ENCODE measurements at places on chromosomes 11 and 22.
A peak's percentile ranks its signal among the peaks of the same experiment; 100 is the strongest.

DNA sequence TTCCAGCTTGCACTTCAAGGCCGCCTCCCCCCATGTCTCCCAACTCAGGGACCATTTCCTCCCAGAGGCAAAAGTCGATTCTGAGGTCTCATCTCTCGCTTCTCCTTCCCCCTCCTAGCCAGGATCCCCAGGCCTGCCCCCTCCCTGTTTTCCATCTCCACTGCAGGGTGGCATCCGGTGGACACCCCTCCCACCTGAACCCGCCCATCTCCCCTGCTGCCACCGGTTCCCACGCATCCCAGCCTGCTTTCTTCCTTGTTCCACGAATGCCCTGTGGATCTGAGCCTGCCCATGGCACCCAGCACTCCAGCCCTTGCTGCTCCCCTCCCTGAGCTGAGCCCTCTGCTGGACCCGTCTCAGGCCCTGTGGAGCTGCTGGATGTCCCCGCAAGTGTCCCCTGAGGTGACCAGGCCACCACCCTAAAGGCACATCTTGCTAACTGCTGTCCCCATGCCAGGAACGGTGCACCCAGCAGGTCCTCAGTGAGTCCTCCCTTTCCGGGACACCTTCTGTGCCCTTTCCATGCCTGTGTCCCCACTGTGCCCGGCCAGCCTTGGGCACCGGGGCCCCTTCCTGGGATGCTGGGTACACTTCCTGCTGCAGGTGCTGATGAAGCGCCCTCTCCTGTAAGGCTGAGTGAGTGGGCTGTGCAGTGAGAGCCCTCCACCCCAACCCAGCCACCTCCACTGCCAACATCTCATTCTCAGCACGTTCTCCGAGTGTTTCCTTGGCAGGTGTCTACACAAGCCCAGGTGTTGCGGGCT is 936 bp downstream of the IL17REL start:
- DNase-seq: no peak

- DNase-seq: no peak
These were observed 74.9 kb downstream of the DEPDC5 start for GRCh38 chr22:31828739-31829138.

DNA sequence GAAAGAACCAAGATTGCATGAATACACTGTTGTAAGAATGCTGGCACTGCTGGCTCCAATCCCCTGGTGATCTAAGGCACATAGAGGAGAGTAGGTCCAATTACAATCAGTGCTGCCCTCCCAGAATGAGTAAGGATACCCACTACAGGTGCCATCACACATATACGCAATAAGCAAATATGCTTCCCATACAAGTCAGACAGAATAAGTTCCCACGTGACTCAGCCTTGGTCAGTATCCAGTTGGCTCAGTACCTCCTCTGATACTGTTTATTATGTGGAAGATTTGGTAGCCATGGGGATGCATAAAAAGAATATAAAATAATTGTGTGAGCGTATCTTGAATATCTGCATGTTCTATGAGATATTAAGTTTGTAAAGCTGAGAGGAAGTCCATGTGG is 8.9 kb upstream of the OR2D3 start:
- no peak for DNase-seq

GRCh38 chr11:45484326-45484883 is 181.0 kb downstream of the CHST1 start:
- no peak for DNase-seq

GRCh38 chr11:44065161-44065661 is 859 bp upstream of the ACCS start:
- DNase-seq: no peak

DNA sequence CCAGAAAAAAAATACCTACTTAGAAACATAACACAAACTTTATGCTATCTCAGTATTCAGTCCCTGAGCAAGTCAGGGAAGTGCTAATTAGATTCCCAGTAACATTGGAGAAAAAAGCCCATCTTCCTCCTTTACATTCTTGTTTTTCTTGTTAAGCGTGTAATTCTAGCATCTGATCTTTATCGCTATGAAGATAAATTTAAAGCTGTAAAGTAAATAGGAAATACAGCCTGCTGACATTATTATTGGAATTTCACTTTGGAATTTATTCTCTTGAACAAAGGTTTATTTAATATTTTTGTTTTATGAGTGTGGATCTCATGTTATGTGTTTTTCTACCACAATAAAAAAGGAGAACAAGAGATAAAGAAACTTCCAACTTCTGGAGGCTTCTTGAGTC is 13.9 kb downstream of the ALKBH3 start:
- DNase-seq: no peak

DNA sequence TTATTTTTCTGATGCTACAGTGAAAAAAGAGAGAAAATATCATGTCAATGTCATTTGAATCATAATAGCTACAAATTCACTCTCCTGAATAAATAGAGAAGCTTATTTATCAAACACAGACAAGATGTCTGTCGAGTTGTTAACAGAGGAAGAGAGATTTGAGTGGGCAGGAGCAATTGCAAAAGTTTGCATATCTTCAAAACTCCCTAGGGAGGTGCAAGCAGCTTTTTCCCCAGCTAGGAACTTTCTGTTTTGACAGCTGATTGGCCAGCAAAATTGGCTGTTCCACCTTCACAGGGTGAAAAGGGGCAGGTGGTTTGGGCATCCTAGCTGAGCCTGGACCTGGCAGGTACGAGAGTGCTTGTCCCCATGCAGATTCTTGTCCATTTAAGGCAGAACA is 98.2 kb downstream of the NTM start:
- no peak for DNase-seq

DNA sequence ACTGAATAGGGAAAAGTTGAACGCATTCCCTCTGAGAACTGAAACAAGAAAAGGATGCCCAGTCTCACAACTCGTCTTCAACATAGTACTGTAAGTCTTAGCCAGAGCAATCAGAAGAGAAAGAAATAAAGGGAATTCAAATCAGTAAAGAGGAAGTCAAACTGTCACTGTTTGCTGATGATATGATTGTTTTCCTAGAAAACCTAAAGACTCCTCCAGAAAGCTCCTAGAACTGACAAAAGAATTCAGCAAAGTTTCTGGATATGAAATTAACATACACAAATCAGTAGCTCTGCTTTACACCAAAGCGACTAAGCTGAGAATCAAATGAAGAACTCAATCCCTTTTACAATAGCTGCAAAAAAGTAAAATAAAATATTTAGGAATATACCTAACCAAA is 471.2 kb upstream of the CNTN5 start:
- no peak for DNase-seq

DNA sequence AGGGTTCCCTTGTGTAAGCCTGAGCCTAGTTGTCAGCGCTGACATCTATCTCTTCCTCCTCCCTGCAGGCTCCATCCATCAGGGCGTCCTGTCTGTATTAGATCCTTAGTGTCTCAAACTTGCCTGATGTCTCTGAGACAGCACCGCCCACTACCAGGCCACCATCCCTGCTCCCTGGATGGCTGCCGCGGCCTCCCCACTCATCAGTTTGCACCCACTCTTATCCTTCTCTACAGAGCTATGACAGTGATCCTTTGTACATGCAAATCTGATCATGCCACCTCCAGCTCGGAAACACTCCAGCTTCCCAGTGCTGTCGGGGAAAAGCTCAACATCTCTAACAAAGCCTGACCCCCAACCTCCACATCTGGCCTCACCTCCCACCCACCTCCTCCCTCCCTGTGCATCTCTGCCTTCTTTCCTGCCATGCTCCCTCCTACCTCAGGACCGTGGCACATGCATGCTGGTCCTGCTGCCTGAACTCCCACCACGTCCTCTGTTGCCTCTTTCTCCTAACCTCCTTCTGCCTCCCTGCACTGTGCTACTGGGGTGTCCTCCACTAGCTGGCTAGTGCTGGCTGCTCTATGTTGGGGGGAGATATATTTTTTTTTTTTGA is 61.6 kb upstream of the EIF3D start:
- DNase-seq: no peak

DNA sequence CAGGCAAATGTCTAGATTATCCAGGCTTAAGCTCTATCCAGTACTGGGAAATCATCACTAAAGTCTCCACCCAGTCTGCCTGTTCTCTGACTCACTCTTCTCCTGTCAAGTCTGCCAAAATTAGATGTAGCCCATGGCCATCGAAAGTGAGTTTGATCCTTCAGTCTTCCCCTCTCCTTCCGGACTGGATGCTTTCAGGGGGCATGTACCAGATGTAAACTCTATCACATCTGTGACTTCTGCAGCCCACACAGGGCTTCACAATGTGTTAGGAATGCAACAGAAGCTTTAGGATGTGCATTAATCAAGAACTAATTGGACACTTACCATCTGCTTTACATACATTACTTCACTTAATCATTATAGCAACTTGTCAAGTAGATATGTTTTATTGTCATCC is 12.3 kb downstream of the ME3 start:
- no peak for DNase-seq

DNA sequence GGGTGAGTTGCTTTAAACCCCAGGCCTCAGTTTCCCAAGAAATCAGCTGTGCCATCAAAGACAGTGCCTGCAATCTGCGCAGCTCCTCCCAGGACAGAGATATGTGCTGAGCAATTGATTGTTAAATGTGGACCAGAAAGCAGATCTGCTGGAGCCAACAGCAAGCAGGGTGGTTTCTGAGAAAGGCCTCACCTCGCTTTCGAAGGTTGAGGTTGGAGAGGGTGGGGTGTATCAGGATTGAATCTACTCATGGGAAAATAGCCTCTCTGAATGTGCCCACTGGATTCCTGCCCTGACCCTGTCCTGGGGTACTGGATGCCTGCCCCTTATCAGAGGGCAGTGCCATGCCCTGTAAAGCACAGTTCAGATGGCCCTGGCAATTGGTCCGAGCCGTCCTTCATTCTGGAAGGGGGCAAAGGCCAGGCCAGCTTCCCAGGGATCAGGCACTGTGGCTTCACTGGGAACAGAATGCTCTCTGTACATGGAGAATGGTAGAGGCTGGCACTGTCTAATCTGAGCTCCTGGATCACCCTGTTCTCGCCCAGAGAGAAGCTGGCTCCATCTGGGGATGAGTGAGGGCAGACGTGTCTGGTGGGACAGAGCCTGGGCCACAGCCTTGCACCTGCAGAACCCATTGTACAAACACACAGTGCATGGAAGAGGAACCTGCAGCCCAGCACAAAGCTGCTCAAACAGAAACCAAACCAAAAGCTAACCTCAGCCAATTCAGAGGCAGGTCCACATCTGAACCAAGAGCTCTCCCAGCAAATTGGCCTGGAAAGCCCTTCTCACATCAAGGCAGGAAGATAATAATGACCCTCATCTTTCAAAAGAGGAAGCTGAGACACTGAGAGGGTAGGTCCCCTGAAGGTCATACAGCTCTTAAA is 15.2 kb downstream of the DHCR7 start:
- no peak for DNase-seq

DNA sequence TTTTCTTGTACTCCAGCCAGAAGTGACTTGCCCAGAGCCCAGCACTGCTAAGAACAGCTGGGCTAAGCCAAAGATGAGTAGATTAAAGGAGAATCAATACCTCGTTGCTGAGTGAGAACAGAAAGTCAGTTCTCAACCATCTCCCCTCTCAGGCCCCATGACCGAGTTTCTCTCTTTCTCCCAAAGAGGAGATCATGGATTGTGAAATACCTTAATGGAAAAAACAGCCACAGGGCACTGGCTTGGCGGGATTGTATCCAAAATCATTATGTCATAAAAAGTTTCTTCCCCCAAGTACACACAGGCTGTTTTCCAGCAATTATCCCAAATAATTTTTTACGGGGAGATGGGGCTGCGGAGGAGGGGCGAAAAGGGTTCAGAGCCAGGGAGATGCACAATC is 111.8 kb upstream of the TMEM45B start:
- DNase-seq: no peak

GRCh38 chr11:125890447-125891100 is 3.1 kb downstream of the HYLS1 start:
- DNase-seq: no peak

DNA sequence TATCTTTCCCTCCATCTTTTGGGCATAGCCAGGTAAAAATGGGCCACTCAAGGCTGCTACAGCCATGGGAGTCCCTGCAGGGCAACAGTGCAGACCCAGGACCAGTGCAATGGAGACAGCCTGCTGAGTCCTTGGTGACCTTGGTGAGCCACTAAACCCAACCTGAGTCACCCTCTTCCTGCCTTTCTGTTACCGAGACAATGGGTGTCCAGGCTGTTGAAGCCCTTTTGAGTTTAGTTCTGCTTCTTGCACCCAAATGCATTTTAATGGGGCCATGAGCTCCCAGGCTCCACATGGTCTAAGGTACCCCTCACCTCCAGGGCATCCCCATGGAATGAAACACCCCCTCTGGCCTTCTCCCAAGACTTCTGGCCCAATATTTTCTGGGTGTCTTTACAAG is 874 bp upstream of the PLAAT4 start:
- DNase-seq: no peak

- DNase-seq: no peak
These were observed 14.1 kb upstream of the NUP50 start for GRCh38 chr22:45149671-45150070.

- peak; percentile 26 for DNase-seq
These were observed 37.4 kb upstream of the ST14 start for GRCh38 chr11:130122141-130122575.

GRCh38 chr11:87368858-87369480 is 331.2 kb downstream of the TMEM135 start:
- no peak for DNase-seq

GRCh38 chr11:10518123-10518522 is 22.9 kb downstream of the RNF141 start:
- no peak for DNase-seq
